ENCODE measurements at places on chromosomes 4 and X. TPM values are rescaled to one million over a fixed set of nuclear protein-coding genes. Genes with fewer than 3 reads are reported as not detected.

- no peak for DNase-seq
Observed at GRCh38 chrX:74521961-74522751, 92.3 kb downstream of the RLIM start.

Gene PFKFB1
- 0.14 TPM for total RNA-seq

DNA sequence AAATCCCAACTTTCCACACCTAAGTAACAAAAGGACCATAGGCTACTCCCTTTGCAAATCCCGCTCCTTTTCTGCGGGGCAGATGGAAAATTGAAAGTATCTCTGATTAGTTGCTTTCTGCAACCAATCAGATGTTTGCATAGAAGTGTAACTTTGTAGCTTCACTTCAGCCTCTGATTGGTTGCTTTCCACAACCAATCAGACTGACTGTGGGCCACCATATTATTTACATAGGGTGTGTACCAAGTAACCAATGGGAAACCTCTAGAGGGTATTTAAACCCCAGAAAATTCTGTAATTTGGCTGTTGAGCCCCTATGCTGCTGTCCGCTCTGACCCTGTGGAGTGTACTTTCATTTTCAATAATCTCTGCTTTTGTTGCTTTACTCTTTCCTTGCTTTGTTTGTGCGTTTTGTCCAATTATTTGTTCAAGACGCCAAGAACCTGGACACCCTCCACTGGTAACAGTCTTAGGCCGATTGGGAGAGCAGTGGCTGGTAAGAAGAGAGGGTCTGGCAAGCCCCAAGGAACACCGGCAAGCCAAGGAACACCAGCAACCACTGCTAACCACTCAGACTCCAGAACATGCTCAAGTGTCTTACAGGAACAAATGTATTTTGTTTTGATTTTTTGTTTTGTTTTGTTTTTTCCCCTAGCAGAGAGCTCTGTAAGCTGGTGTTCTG lies 125.5 kb upstream of the MAP3K15 start:
- no peak for DNase-seq

Gene SLBP
- 25.6 TPM for total RNA-seq

Gene DMD
- total RNA-seq: 132 TPM

DNA sequence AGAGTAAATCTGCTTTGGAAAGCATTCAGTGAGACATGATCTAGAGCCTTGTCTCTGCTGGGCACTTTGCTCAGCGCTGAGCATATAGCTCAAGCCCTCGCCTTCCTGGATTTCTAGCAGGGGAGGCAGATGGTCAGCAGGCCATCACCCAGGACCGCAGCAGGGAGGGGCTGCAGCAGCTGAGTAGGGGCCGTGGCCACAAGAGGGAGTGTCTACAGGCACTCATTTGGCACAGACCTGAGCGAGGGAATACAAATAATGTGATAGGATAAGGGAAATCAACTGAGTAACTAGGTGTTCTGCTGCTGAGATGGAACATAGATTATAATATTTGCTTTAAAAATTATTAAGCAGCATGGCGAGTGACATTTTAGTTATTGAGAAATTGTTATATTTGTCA lies 30.2 kb downstream of the OFD1 start:
- no peak for DNase-seq

DNA sequence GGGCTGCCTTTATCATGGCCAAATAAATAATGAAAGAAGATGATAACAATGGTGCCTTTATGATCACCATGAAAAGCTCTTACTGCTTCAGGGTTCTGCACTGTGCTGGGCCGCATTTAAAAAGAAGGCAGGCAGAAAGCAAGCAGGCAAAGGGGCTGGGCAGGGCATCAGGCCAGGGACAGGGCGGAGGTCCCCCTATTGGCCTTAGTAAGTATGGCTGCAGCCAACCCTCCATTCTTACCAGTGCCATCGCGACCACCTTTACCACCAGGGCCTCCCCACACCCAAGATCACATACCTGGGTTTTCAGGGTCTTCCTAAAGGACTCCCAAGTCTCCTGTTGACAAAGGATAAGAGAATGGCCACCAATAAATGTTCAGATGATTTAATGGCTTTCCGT lies 38.9 kb downstream of the CNGA2 start:
- no peak for DNase-seq

Gene ITGB1BP2
- 13.0 TPM for total RNA-seq

Gene BBS12
- total RNA-seq: 3.1 TPM

DNA sequence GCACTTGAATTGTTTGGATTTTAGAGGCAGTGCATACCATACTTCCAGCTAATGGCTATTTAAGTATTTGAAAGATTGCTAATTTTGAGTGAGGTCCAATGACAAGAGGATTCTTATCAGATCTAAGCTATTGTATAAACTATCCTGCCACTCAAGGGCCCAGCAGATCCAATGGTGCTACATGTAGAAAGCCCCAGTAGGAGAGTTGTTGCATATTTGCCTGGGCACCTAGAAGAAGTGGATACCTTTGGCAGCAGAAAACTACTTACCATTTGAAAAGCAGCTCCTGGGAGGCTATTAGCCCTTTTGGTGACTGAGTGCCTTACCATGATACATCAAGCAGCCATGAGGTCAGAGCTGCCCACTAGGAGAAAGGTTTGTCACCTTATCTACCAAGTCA lies 447.3 kb downstream of the C4orf33 start:
- no peak for DNase-seq

Gene MSANTD1
- 0.71 TPM for total RNA-seq

- DNase-seq: no peak
Observed at GRCh38 chr4:152663203-152664066, 16.4 kb downstream of the TMEM154 start.

GRCh38 chr4:151519728-151520415 lies 110.9 kb downstream of the FHIP1A start:
- no peak for DNase-seq

- no peak for DNase-seq
Observed at GRCh38 chr4:833156-833555, 7.2 kb upstream of the CPLX1 start.

GRCh38 chrX:10111364-10112148 lies 45.2 kb upstream of the CLCN4 start:
- DNase-seq: no peak

DNA sequence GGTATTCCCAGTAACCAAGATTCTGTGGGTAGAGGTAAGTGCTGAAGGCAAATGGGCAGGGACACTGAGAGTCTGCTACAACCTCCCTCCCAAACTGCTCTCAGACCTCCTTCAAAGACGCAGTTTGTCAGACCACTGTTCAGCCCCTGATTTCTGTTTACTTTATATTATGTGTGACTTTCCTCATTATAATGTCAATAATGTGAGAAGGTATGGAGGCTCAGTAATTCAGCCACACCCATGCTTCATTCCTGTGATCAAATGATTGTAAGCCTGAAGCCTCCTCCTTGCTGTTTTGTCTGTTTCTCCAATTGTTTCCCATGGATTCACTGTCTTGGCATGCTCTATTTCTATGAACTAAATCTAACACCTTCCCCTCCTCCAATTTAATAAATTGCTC lies 75.6 kb downstream of the SYTL5 start:
- DNase-seq: no peak

GRCh38 chrX:13078739-13079444 lies 34.5 kb upstream of the FAM9C start:
- no peak for DNase-seq

DNA sequence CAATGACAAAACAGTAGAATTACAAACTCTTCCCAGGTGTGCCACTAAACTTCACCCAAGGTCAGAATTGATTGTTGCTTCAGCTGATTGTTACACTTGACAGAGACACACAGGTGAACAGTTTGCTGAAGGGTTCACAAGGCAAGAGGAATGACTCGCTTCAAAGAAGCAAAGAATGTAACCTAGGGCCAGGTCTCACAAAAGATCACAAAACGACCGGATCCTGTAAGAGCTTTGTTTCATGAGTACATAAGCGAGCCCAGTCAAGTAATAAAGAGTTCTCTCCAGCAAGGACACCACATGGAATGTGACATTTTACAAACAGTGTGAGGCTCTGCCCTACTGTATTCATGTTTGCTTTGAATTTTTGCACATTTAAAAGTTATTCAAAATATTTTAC lies 9.1 kb downstream of the LNX1 start:
- DNase-seq: no peak

DNA sequence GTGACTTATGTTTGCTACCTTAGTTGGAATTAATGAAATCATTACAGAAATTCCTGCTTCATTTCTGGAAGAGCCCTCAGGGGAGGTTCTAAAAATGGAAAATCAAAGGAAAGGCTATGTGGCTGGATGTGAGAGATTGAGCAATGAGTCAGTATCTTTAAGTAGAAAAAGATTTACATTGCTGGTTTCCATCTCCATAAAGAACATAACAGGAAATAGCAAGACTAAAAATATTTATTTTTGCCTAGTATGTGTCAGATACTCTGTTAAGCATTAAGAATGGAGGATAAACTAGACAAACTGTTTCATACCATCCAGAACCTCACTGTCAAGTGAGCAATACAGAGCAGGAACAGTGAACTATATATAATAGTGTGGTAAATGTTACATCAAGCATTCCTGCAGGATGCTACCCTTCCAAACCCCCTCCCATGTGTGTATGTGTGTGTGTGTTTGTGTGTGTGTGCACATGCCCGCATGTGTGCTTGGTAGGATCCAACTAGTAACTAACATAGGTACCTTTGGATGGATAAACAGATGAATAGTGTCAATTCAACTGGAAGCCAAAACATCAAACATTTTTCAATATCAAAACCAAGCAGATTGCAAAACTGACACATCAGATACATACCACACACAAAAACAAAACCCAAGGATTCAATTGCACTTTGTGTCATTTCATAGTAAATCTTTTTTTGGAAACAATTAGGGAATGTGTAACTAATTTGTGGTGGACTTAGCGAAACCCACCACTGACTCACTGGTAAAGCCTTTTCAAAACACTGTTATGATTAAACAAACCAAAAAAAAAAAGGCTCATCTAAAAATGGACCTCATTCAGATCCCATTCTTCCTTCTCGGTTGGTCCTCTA lies 223.4 kb downstream of the SHROOM3 start:
- no peak for DNase-seq

GRCh38 chrX:138897621-138898492 lies 186.3 kb upstream of the FGF13 start:
- no peak for DNase-seq

GRCh38 chr4:57234252-57234775 lies 124.1 kb upstream of the IGFBP7 start:
- DNase-seq: no peak

DNA sequence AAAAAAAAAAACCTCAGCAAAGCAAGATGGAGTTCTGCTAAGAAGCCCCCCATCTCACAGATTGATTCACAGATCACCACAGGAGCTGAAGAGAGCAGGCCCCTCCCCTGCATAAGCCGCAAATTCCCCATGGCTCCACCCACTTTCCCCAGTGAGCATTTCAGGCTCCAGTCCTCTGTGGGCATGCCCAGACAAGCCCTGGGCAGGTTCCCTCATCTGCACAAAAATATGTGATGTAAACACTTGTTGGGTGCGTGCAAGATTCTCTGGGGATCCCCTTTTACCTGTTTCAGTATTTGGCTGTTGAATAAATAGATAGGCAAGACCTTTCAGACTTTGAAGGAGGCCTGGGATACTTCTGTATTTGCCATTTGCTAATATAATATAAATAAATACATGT lies 514.3 kb downstream of the PCDH7 start:
- no peak for DNase-seq

DNA sequence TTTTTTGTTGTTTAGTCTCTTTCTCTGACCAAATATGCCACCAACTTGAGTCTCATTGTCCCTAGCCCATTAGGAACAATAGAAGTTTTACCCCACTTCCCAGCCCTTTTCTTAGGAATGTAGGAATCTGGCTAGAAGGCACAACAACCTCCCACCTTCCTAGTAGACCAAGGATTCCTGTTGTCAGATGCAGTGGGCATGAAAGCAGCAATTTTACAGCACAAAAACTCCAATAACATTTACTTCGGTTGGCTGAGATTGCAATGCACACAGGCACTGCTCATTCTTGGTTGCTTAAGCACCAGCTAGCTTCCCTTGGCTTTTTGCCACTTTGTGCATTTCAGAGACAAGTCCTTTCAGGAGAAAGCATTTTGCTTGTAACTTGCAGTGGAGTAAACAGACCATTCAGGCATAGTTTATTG lies 312.8 kb downstream of the TENM3 start:
- no peak for DNase-seq

Gene RBM46
- not detected for total RNA-seq

- no peak for DNase-seq
Observed at GRCh38 chrX:9171841-9172463, 138.0 kb upstream of the FAM9B start.

Gene ATRX
- 94.2 TPM for total RNA-seq

DNA sequence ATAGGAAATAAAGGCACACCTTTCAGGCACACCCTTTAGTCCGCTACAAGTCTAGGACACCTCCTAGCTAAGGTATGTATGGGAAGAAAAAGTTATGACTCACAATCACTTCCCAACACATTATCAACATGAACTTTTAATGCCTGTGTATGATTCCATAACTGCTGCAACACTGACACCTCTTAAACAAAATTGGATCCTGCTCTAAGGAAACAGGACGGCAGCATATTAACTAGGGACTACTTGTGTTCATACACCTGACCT lies 2.4 kb upstream of the PPP3CA start:
- DNase-seq: no peak

Gene NSUN7
- 0.52 TPM for total RNA-seq

Gene SEPTIN6
- 22.3 TPM for total RNA-seq

Gene LEF1
- total RNA-seq: 3.0 TPM

GRCh38 chrX:2402361-2402690 lies 98.5 kb downstream of the DHRSX start:
- DNase-seq: no peak

DNA sequence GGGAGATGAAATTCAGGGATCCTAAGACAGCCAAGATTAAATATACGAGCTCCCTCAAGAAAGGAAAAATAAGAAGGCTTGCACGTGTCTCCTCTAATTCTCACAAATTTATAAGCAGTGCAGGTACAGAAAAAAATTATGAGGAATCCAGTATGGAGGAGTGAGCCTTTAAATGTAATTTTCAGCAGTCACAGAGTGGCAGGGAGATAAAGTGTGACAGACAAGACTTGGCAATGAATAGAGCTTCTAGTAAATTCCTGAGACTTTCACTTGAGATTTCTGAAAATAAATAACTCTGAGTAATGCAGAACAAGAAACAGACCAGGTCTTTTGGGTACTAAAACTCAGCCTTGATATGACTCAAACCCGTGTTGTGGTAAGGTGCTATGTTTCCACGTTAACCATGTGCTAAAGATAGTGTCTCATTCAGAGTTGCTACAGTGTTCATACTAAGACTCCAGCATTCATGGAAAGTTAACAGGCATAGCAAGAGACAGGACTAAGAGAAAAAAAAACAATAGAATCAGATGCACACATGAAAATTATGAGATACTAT lies 119.8 kb downstream of the SPOCK3 start:
- no peak for DNase-seq

GRCh38 chr4:55808632-55809031 lies 11.0 kb upstream of the EXOC1L start:
- no peak for DNase-seq

DNA sequence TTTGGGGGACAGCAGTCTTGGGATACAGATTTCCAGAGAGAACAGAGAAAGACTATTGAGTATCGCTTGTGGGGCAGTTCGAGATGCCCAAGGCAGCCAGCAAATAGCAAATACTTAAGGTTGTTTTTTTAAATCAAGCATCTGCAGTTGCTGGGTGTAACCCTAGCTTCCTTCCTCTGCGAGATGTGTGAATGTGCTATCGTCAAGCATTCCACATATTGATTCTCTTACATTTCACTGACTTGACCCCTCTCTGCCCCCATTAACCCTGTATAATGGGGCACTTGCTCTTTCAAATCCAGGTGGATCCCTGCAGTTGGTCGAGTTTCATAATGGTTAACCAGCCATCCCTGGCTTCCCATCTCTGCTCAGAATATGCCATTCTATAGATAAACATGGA lies 23.5 kb downstream of the KCNE5 start:
- DNase-seq: no peak
